Activated naive CD4-positive, alpha-beta T cell treated with anti-CD3 and anti-CD28 coated beads, Interleukin-2, amount 50 U/mL, for 16 hours (primary cell): ENCODE measurements at places on chromosomes 4 and X.

DNA sequence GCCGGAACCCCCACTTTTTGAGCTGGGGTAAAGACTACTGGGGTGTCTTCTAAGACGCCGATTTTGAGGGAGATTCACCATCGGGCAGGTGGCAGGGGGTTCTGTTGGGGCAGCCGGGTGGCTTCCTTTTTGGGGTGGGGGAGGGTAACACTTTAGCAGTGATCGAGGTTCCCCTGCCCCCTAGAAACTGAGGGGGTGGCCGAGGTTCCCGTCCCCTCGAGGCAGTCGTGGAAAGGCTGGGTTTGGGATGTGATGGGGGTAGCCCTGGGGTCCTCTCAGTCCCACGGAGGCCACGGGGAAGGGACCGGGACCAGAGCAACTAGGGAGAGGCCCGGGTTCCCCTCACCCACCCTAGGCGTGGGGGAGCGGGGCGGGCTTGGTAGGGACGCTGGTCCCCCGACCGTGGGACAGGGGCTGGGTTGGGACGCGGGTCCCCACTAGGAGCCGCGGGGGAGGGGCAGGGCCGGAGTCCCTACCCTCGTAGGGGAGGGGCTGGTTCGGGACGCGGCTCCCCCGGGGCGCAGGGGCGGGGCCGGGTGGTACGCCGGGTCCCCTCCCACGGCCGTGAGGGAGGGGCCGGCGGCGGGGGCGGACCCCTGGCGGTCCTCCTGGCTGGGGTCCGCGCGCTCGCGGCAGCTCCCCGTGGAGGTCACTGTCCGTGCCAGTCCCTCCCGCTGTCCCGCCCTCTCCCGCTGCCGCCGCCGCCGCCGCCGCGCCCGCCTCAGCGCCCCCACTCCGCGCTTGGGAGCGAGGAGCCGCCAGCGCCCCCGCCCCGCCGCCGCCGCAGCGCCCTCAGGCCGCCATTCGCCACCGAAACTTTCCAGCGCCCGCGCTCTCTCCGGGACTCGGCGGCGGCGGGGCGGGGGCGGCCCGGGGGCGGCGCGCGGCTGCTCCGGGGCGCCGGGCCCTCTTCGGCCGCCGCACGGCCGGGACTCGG is at the start of gene TBL1X:
TBL1X (plus strand) TSS at position 624 of the 937 bp plus-strand sequence. CDS start 188,529 bp downstream, outside the sequence.
- peak; percentile 63 for DNase-seq

GRCh38 chr4:113020966-113021365 is 28.5 kb upstream of the ANK2 start:
- DNase-seq: no peak

GRCh38 chrX:99722094-99722493 is 688.0 kb downstream of the PCDH19 start:
- no peak for DNase-seq

- no peak for DNase-seq
Measured at GRCh38 chr4:103754844-103755243, 35.1 kb upstream of the TACR3 start.

DNA sequence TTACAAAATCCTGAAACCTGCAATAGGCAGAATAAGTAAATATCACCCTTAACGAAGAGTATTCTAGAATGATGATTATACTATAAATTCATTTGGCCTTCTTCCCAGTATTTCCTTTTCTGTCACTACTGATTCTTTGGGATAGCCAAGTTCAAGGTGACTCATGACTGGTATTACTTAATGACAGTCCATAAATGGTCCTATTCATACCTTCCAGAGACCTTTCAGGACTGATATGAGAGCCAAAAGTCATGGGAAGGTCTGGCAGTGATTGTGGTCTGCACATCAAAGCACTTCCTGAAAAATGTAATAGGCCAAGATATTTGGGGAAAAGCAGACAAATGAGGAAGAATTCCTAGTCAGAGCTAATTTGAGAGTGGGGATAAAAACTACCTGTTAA is 239.6 kb upstream of the FAM47A start:
- no peak for DNase-seq

DNA sequence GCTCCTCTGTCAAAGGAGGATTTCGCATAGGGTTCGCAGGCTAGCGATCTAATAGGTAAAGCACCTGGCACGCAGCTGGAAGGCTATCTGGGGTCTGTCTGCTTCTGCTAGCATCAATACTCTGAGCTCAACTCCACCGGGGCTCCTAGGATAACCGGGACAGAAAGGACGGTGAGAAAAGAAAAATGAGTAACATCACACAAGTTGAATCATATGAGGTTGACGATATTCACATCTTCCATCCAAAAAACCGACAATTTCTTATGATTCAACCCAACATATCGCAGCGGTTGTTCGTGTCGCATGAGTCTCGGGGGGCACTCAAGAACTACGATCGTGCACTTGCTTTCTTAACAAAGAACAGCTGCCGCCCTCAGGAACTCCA is 1.8 kb downstream of the PROM1 start:
- DNase-seq: no peak

- DNase-seq: no peak
Measured at GRCh38 chr4:94641702-94642560, 115.8 kb upstream of the BMPR1B start.

DNA sequence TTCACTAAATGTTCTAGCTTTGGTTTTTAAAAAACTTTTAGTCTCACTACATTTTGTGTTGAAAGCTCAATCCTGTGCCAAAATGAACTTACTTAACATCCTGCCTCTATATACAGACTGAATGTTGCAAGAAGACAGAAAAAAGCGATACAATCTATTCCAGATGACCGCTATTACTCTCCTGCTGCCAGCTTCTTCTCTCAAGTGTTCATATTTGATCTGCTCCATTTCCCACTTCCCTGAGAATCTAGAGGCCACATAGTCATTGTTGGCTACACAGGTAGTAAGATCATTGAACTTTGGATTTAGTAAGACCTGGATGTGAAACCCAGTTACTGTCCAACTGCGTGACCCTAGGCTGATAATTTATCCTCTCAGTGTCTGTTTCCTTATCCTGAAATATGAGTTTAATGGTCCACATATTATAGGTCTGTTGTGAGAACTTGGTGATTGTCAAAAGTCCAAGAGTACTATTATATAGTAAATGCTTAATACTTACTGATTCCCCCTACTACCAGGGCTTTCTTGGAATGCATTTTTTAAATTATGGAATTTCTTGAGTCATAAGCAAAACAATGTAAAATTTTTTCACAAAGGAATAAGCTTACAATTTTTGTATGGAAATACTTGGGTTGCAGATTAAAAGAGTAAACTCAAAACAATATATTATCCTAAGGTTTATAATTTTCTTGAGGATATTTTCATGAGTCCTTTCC is 976.8 kb upstream of the ADGRL3 start:
- DNase-seq: no peak

DNA sequence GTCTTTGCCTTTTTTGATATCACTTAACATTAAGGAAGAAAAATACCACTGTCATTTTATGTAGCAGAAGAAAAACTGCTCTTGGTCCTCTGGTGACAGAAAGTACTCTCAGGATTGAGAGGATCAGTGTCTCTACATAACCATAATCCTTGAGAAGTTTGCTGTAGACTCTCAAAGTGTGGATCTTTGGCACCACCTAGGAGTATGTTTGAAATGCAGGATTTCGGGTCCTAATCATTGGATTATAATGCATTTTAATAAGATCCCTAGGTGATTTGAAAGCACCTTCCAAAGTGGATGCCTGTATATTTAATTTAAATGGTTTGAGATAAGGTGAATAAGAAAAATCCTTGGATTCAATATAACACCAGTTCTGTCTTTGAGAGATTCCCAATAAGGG is 23.2 kb downstream of the MOB1B start:
- DNase-seq: no peak

GRCh38 chr4:173288296-173288695 is 45.9 kb downstream of the HMGB2 start:
- DNase-seq: peak; percentile 69

- no peak for DNase-seq
Measured at GRCh38 chr4:158777423-158778155, 8.8 kb downstream of the FNIP2 start.

DNA sequence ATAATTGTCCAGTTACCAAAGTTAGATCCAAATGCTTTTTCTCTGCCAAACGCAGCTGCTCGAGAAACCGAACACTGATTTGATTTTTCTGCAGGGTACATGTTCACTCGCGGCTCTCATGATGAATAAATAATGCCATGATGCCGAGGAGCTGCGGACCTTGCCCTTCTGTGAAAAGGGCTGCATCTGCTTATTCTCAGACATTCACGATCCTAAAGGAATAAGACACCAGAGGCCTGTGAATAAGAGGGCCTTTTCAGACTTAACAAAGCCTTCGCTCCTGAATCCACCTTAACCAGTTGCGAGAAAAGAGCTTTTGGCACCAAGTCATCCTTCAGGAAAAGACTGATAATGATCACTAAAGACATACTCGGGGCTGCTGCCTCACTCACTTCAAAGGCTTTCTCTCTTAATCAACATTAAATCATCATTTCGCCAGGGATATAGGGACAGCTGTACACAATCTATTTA is 147.5 kb downstream of the FBXO8 start:
- no peak for DNase-seq

DNA sequence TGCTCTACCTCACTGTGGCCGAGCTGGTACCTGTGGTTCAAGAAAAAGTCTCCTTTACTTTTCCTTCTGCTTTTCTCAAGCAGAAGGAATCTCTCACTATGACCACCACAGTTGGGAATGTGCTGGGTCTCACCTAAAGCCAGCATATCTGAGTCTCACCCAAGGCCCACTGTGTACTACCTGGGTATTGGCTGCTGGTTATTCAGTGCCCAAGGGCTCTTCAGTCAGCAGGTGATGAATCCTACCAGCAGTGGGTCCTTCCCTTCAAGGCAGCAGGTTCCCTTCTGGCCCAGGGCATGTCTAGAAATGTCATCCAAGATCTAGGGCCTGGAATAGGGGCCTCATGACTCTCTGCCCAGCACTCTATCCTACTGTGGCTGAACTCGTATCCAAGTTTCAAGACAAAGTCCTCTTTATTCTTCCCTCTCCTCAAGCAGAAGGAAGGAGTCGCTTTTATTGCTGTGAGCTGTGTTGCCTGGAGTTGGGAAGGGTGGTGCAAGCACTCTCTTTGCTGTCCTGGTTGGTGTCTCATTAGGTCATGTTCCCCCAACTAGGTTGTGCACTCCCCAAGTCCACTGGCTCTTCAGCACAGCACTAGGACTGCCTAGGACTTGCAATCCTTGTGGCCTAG is 6.1 kb downstream of the CXCL10 start:
- no peak for DNase-seq

DNA sequence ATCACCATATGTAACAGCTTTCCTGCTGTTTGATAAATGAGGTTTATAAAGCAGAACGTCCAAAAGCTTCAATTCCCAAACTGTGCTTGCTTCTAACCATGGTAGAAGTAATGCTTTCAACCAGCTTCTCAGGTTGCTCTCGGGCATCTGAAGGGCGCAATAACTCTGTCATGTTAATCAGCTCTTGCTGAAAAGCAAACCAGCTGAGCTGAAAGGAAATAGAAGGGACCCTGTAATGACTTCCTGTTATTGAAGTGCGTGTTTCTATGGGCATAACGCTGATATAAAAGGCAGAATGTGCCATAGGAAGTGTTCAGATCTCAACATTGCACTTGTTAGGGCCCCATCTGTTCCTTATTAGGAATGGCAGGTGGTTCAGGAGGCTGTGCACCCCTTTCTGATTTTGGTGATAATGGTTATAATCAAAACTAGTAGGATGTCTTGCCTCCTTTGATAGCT is 21.2 kb downstream of the HERC3 start:
- DNase-seq: no peak

DNA sequence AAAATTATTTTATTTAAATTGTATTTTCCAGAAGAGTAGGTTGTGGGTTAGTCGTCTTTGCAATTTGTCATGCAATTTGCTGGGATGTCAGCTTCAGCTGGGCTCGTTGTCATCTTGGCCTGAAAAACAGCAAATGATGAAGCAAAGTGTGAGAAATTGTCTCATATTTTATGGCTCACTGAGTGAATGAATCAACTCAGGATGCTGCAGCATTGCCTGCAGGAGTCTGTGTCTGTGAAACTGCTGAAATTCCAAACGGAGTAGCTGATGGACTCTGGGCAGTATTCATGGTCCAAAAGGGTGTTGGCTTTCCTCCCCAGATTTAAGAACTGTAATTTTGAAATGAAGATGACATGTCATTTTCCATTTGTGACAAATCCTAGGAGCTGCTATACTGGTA is 37.2 kb downstream of the CXCL8 start:
- DNase-seq: no peak

- no peak for DNase-seq
Measured at GRCh38 chr4:184148738-184149637, 68.7 kb downstream of the ENPP6 start.

GRCh38 chrX:148961985-148962384 is 461.6 kb downstream of the AFF2 start:
- no peak for DNase-seq
